ENCODE measurements at places on chromosomes 4 and X.
A peak's percentile ranks its signal among the peaks of the same experiment; 100 is the strongest.

DNA sequence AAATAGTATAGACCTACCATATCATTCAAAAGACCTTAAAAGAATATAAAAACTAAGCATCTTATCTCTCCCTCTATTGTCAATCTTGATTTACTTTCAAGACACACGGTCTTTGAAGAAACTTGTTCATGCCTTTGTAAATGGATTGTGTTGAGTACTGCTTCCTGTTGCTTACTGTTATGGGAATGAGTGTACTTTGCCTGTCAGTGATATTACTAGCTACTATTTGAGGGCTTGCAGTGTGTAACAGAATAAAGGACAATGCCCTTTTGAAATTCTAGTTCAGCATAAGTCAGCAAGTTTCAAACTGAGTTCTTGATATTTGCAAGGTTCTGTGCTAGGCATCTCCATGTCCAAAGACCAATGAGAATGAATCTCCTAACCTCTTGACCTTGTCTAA lies 36.0 kb downstream of the CDKL5 start:
- DNase-seq, result no peak

- no peak for DNase-seq
Observed at GRCh38 chr4:123997776-123998449, 601.3 kb downstream of the SPRY1 start.

GRCh38 chr4:9602389-9602914 lies 158.2 kb downstream of the DEFB131A start:
- no peak for DNase-seq

DNA sequence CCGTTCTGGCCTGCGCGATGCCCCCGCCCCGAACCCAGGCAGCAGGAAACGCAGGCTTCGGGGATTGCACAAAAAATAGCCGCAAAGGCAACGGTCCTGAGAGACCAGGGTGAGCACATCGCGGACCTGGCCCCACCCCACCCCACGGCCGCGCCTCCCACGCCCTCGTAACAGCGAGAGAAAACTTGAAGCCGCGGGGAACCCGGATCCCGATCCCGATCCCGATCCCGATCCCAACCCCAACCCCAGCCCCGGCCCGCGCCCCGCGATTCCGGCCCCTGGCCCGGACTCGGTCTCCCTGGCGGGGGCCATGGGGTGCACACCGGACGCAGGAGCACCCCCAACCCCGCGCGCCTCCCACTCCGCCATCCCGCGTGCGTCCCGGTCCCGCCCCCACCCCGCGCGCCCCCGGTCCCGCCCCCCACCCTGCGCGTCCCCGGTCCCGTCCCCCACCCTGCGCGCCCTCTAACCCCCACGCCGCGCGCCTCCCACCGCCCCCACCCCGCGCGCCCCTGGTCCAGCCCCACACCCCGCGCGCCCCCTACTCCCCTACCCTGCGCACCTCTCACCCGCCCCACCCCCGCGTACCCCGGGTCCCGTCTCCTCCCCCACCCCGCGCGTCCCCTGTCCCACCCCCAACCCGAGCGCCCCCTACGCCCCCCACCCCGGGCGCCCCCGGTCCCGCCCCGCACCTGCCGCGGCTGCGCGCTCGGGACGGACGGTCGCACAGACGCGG lies 29.0 kb downstream of the NOP14 start:
- no peak for DNase-seq

DNA sequence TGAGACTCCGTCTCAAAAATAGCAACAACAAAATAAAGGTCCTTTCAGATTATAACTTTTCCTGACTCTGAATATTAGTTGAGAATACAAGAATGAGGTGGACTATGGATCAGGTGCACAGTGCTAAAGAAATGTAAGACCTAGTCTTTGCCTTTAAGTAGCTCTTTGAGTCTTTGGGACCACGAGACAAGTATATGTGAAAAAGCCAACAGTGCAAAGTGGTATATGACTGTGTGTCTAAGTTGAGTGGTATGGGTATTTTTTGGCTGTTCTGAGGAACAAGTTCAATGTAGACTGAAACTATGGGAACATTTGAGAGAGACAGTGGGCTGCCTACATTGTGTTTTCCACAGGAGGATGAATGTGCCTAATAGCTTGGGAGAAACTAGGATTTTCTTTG lies 2.8 kb downstream of the GAB1 start:
- DNase-seq, result no peak

DNA sequence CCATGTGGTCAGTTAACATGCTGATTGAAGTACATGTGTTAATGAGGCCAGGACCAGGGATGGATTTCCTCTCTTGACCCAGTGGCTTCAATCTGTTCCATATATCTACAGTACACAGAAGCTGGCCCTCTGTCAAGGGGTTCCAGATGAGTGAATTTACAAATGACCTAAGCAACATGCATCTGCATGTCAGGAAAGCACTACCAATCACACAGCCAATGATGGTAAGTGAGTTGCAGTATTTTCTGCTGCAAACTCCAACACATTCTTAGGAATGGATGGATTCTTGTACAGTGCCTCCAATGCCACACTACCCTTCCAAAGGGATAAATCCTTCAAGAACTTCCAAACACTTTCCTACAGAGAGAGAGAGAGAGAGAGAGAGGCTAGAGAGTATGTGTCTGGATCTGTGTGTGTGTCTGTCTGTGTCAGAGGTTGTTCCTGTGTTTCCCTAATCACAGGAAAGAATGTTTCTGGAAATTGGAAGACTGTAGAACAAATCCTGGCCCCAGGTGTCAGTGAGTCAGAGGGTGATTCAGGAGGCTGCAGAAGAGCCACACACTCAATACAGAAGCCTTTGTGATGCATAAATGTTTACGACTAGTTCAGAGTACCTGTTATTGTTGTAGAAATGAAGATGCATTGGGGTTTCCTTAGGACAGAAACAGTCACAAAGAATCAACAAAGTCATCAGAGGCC lies 107.5 kb downstream of the GUCY2F start:
- DNase-seq, result no peak

- peak; percentile 61 for DNase-seq
Observed at GRCh38 chr4:40333921-40334352, 1.2 kb upstream of the CHRNA9 start.

GRCh38 chrX:3748052-3748559 lies 34.7 kb upstream of the PRKX start:
- no peak for DNase-seq

GRCh38 chr4:169416997-169417396 lies 146.2 kb upstream of the SH3RF1 start:
- no peak for DNase-seq

GRCh38 chr4:102823897-102824296 lies 3.5 kb downstream of the UBE2D3 start:
- DNase-seq, result no peak
